ENCODE measurements at places on chromosomes 3 and 15.

DNA sequence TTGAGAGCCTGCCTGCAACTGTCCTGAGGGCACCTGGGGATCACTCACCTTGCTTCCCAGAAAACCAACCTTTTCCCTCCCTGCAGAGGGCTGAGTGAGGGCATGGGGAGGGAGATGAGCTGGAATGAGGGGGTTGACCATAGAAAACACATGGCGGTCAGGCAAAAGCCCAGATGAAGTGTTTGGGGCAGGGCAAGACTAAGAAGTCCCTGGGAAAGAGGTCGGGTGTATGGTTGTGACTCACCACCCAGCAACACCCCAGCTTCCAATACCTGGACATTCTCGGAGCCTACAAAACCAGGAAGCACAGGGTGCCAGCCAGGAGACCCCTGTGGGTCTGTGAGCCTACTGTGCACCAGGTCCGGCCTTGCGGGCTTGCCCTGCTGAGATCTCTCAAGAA, 95.3 kb upstream of the ATP2B2 start:
- DNase-seq, result no peak

DNA sequence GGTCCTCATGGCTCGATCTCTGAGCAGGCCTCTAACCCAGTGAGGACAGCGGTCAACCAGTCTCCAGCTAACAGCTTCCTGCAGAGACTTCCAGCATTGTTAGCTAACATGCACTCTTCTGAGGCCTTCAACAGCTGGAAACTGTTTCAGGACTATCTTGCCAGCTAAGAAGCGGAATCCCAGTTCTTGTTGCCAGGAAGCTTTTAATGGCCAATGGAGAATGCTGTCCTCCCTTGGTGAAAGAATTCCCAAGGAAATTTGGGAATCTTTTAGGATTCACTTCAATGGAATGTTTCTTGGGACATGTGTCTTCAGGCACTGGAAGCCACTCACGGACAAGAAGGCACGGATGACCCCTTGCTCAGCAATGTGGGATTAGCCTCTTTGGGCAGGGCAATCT, 91.7 kb downstream of the CEMIP start:
- DNase-seq, result no peak

DNA sequence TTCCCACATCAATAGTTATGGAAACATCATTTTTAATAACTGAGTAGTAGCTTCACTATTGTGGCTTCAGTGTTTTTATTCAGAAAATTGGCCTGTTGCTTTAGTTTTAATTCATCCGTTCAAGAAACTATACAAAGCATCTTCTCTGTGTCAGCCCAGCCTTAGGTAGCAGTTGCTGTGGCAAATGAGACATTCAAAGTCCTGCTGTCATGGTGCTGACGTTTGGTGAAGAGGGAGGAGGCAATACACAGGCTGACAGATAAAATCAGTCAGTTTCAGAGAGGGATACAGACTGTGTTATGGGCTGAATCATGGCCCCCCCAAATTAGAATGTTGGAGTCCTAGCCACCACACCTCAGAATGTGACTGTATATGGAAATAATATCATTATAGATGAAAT, 56.5 kb downstream of the SLC7A14 start:
- no peak for DNase-seq

- no peak for DNase-seq
Measured at GRCh38 chr15:86855307-86856291, 775.9 kb downstream of the AGBL1 start.

- DNase-seq, result no peak
Measured at GRCh38 chr15:67331676-67332075, 77.1 kb downstream of the IQCH start.

DNA sequence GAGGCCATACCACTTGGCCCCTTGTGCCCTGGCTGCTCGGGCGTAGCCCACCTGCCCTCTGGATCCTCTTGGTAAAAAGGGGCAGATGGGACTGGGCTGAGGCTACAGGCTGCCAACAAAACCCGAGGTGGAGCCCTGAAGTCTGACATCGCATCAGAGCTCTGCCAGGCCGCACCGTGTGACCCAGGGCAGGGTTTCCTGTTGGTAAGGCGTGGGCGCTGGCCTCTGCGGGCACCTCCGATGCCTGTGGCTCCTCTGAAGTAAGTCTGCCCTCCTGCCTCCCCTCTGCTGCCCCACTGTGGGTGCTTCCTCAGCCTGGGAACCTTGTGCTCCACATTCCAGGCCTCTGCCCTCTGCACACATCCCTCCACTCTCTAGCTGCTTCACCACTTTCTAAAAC, 8.9 kb downstream of the CHDH start:
- DNase-seq, result no peak

- DNase-seq, result no peak
Measured at GRCh38 chr3:12381199-12381598, 92.3 kb downstream of the PPARG start.

DNA sequence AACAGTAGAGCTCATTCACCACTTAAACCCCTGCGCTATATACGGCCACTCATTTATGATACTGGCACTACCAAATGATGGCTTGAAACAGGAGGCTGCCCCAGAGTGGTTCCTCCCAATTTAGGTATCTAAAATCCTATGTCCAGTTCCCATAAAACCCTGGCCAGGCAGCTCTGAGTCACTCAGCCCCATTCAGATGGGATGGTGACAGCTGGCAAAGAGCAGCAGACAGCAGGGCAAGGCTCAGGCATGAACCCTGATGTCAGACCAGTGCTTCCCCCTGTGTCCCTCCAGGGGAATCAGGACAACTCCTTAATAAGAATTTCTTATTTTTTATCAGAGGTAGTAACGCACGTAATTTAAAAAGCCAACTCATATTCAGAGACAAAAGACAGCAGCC, 77.2 kb upstream of the RNU6-1 start:
- DNase-seq, result no peak

GRCh38 chr3:190132371-190132770, 11.7 kb upstream of the P3H2 start:
- no peak for DNase-seq

DNA sequence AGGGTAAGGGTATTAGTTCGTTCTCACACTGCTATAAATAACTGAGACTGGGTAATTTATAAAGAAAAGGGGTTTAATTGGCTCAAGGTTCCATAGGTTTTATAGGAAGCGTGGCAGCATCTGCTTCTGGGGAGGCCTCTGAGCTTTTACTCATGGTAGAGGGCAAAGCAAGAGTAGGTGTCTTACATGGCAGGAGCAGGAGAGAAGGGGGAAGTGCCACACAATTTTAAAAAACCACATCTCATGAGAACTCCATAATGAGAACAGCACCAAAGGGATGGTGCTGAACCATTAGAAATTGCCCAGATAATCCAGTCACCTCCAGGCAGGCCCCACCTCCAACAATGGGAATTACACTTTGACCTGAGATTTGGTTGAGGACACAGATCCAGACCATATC, 12.2 kb downstream of the RNF111 start:
- DNase-seq, result no peak

DNA sequence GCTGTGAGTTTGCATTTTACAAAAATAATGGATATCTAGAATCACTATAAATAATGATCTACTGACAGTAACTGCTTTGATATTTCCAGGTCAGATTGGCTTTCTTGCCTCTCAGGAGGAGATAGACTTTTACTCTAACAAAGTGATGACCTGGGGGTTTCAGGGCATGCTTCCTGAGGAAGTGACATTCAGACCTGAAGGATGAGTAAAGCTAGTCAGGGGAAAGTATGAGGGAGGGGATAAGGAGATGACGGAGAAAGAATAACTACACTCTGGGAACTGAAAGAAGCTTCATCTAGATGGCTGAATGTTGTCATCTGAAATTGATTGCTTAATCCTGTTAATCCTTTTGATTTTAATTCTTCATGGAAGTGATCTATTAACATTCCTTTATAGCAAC, 32.2 kb downstream of the ARMC8 start:
- no peak for DNase-seq

GRCh38 chr15:63305260-63305659, 27.9 kb downstream of the APH1B start:
- no peak for DNase-seq

- no peak for DNase-seq
Measured at GRCh38 chr3:21936207-21936606, 185.2 kb upstream of the ZNF385D start.

DNA sequence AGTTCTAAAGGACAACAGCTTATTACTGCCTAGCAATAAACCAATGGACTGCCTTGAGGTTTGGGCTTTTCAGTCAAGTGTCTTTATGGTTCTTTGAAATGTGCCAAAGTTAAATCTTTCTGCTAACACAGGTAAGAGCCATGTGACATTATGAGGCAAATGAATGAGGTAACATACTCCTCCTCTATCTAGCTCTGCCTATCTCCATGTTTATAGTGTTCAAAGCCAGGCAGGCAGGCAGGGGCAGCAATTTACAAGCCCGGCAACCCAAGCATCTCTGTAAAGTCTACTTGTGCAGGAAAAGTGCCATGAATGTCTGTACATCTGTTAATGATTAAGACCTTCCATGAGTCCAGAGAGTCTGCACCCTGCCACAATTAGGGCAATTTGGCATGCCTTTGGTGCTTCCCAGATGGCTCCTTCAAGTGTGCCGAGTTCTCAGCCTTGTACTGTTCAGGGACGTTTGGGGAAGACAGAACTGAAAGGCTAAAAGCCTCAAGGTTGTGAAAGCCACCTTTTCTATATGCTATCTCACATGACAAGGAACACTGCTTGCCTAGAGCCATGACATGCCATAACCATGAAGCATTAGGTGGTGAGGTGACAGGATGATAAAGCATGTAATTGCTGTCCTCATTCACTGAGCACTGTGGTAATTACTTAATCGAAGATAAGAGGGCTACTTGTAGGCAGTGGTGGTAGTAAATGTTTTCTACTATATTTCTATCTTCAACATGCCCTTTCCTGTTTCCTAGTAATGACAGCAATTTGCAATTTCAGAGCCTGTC, 41.4 kb upstream of the EIF1B start:
- DNase-seq, result no peak

- no peak for DNase-seq
Measured at GRCh38 chr3:23590424-23591273, 215.1 kb upstream of the UBE2E1 start.

- no peak for DNase-seq
Measured at GRCh38 chr15:46304321-46304720, 669.5 kb downstream of the SQOR start.

- DNase-seq, result no peak
Measured at GRCh38 chr3:64203216-64203615, 22.1 kb downstream of the PRICKLE2 start.

DNA sequence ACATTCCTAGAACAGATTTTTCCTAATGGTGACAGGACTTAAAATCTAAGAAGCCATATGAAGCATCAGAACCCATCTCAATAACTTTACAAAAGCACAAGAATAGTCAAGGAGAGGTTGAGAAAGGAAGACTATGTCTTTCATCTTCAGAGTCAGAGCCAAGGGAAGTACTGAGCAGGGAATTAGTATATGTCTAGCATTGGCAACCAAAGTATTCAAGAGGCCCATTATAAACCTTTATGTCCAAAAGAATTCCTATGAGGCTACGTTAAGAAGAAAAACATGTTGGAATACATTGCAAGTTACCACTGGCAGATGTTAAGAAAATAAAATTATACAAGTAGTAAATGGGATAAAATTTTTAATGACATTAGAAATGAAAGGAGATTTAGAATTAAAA, 150.5 kb downstream of the MAGI1 start:
- DNase-seq, result no peak

DNA sequence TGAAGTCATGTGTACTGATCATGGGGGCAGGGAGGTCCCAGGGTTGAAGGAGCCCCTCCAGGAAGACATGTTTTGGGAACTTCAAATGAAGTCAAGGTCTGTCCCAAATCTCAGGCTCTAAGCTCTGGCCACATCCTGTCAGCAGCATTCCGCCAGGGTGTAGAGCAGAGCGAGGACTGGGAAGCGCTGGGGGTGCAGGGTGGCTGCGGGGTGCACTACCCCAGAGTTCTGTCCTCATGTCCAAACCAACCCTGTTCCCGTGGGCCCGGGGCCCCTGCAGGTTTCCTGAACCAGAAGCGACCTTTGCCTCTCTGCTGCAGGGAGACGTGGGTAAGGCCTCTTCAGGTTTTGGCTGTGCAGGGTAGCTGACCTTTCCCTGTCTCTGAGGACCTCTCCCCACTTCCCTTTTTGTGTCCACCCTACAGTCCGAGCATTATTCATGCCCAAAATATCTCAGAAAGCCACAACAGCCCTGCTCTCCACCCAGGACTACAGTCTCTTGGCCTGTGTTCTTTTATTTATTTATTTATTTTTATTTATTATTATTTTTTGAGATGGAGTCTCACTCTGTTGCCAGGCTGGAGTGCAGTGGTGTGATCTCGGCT, 26.6 kb upstream of the FLNB start:
- no peak for DNase-seq

DNA sequence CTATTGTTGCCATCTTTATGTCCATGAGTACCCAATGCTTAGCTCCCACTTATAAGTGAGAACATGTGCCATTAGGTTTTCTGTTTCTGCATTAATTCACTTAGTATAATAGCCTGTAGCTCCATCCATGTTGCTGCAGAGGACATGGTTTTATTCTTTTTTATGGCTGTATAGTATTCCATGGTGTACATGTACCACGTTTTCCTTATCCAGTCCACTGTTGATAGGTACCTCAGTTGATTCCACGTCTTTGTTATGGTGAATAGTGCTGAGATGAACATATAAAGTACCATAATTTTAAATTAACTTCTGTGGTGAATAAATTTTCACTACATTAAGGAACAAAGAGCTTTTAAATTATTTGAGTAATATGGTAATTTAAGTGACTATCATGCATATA, 150.4 kb upstream of the BFSP2 start:
- no peak for DNase-seq

- no peak for DNase-seq
Measured at GRCh38 chr15:70316059-70316600, 218.4 kb upstream of the TLE3 start.

GRCh38 chr3:72636969-72637597, 211.2 kb downstream of the SHQ1 start:
- no peak for DNase-seq

DNA sequence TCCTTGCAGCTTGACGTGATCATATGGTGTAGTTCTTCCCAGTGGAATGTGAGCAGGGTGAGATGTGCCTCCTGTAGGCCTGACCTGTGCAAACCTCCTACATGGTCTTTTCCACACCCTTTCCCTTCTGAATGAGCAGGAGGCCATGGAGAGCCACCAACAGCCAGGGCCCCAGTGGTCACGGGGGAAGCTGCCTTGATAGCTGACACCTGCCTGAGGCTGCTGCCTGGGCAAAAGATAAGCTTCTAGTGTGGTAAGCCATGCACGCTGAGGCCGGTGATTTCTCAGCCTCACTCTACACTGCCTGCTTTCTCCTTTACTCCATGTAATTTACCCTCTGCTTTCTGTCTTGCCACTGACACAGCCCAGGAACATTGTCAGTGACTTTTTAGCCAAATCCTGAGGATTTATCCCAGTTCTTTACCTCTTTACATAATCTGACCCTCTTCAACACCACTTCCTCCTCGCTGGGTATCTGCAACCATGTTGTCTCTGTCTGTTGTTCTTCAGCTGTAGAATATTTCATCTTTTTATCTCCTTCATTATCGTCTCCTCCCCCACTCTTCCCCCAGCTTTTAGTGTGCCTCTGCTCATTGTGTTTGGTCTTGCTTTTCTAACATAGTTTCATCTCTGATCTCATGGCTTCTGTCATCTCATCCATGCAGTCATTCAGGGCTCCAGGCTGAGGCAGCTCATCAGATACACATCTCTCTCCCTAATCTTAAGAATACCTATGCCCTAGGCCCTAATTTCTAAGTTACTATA, 11.2 kb upstream of the KBTBD12 start:
- no peak for DNase-seq

GRCh38 chr3:15475161-15475560, 46.3 kb downstream of the COLQ start:
- no peak for DNase-seq
